ENCODE measurements at places on chromosomes 4 and X. TPM values are rescaled to one million over a fixed set of nuclear protein-coding genes. Genes with fewer than 3 reads are reported as not detected.

DNA sequence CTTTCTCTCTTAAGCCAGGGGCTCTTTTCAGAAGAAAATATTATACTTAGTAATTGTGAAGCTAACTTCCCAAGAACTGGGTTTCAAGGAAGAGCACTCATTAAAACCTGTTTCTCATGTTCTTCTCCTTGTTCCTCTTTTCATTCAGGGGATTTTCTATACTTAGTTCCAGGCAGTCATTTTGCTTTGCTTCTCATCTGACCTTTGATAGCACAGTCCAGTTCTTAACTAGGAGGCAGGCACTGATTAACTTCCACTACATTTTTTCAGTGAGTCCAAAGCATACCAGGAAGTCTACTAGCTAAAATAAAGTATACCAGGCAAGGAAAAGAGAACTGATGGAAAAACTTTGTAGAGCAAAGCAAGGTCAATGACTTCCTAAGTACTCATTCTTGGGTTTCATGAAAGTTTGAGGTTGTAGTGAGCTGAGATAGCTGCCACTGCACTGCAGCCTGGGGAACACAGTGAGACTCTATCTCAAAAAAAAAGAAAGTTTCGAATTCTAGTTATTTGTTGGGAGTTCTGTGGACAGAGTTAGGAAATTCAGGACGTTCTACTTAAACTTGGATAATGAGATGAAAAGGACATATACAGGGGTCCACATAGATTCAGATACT is 190.1 kb upstream of the HS3ST1 start:
- no peak for DNase-seq

- peak; percentile 51 for DNase-seq
These were observed 241.4 kb upstream of the PGRMC2 start for GRCh38 chr4:128528793-128529553.

- no peak for DNase-seq
These were observed 284.3 kb downstream of the CXXC4 start for GRCh38 chr4:104210420-104210819.

- DNase-seq = no peak
These were observed at the start of gene MAGEB6 for GRCh38 chrX:26192204-26192603. Gene MAGEB6 (plus strand): TSS chrX:26192440. CDS start chrX:26193847, 1,407 bp downstream.

Gene RTL5
- 2.0 TPM for total RNA-seq

Gene FAT4
- not detected for total RNA-seq
